Glomerular endothelial cell (primary cell): ENCODE measurements at places on chromosomes 16 and 17. TPM values are rescaled to one million over a fixed set of nuclear protein-coding genes. Genes with fewer than 3 reads are reported as not detected.

CES4A gene
- 0.53 and 2.6 TPM in 2 replicates for total RNA-seq

SEPTIN12 gene
- total RNA-seq: not detected in 2 replicates

TP53TG3B gene
- not detected in 2 replicates for total RNA-seq

CES1 gene
- not detected in 2 replicates for total RNA-seq

HS3ST3A1 gene
- total RNA-seq: 9.1 and 14.2 TPM in 2 replicates

SLC16A13 gene
- 6.6 and 7.9 TPM in 2 replicates for total RNA-seq

VPS9D1 gene
- 10.5 and 16.9 TPM in 2 replicates for total RNA-seq
